ENCODE measurements at places on chromosomes 13 and 19.

DNA sequence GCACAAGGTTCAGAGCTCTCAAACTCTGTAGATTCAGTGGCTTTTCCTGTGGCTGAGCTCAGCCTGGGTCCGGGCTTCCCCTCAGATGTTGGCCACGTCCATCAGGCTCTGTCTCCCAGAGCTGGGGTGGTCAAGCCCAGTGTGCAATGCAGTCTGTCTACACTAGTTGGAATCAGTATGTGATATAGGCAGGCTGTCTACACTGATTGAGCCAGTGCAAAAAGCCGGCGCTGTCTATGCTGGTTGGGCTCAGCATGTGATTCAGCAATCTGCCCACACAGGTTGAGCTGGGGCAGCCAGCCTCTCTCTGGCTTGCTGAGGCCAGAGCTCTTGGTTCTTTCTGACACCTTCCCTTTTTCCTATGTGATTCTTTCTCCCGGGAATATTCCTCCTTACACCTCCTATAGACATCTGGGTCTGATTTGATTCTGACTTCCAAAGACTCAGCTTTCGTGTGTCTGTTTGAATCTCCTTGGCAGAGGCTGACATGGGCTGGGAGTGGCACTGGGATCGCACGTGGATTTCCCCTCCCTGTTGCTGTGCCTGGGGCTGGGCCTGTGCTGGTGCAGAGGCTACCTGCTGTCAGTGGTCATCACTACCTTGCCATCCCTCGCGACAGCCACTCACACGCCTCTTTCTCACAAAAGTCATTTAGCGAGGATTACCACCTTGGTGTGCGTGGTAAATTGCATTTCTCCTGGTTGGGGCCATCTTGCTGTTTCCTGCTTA, 9.3 kb downstream of the CHST8 start:
- no peak for DNase-seq

DNA sequence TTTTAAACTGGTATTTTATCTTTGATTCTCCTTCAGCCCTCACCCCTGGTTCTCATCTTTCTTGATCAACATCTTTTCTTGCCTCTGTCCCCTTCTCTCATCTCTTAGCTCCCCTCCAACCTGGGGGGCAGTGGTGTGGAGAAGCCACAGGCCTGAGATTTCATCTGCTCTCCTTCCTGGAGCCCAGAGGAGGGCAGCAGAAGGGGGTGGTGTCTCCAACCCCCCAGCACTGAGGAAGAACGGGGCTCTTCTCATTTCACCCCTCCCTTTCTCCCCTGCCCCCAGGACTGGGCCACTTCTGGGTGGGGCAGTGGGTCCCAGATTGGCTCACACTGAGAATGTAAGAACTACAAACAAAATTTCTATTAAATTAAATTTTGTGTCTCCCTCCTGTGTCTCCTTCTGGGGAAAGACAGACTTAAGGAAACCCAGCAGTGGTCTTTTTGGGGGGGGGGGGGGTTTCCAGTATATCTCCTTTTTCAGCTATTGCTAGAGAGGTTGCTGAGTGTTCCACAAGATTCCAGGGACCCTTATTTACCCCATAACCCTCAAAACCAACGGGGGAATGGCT, 1.5 kb upstream of the RAD23A start:
- DNase-seq, result no peak

DNA sequence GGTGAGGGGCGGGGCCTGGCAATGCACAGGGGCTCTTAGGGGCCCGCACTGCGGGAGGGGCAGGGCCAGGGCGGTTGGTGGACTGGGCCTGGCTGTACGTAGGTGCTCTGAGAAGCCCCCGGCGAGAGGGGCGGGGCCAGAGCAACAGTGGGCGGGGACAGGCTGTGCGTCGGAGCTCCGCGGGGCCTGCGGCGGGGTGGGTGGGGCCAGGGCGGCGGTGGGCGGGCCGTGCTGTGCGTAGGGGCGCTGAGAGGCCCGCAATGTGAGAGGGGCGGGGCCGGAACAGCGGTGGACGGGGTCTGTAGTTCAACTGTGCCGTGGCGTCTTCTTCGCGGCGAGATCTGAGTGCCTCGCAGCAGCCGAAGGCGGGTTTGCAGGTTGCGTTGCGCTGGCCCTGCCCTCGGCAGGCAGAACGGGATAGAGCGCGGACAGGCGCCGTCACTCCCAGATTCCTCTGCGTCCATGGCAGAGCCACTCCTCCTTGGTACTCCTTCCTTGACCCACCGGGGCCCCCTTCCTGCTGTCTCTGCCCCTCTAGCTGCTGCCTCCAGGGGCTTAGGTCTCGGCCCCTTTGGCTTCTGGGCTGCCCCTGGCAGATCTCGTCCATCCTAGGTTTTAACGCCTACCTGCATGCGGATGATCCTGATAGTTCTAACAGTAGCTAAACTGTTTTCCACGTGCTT, 33.2 kb downstream of the CCNE1 start:
- no peak for DNase-seq

DNA sequence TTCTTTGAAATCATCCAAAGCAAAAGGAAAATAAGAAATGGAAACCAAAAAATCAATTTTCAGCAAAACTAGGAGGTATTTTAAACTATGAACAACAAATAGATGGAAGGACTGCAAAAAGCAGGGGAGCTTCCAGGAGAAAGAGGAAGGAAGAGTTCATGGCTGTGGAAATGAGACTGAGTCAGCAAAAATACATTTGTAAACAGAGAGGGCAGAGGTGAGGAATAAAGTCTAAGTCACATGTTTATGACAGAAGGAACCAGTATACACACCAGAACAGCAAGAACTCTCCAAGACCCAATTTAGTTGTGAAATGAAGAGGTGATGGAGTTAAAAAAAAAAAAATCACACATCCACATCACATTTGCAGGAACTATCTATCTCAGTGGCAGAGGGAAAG, 69.6 kb downstream of the RNASEH2B start:
- no peak for DNase-seq

DNA sequence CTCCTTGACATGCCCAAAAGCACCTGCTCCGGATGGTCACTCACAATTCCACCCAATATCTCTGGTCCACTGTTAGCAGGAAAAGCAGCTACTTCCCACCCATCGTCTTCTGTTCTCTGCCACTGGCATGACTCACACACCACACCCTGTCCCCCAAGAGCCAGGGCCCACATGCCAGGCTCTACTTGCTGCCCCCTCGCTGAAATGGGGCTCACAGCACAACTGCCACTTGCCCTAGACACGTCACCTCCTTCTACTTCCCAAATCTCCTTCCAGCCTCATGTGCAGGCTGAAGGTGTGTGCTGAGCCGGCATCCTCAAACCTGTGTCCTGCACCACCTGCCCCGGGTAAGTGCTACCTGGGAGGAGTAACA, 65.0 kb downstream of the TBC1D4 start:
- DNase-seq, result no peak

DNA sequence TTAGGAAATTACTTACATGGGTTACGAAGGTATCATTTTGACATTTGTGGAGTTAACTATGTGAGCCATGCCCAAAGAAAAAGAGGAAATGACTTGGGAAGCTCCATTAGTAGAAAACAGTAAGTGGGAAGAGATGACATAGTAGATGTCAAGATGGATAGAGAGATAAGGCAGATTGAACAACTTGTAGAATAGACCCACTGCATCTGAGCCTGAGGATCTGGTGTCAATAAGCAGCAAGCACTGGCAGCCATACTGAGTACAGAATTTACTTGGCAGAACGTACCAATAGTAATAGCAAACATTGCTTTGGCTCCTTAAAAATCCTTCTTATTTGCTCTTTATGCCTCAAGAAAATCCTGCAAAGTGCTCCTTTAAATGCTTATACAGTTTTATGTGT, 203.8 kb downstream of the GPC6 start:
- DNase-seq, result no peak

- DNase-seq, result no peak
These were observed 909 bp downstream of the RFXANK start for GRCh38 chr19:19192910-19193423.

DNA sequence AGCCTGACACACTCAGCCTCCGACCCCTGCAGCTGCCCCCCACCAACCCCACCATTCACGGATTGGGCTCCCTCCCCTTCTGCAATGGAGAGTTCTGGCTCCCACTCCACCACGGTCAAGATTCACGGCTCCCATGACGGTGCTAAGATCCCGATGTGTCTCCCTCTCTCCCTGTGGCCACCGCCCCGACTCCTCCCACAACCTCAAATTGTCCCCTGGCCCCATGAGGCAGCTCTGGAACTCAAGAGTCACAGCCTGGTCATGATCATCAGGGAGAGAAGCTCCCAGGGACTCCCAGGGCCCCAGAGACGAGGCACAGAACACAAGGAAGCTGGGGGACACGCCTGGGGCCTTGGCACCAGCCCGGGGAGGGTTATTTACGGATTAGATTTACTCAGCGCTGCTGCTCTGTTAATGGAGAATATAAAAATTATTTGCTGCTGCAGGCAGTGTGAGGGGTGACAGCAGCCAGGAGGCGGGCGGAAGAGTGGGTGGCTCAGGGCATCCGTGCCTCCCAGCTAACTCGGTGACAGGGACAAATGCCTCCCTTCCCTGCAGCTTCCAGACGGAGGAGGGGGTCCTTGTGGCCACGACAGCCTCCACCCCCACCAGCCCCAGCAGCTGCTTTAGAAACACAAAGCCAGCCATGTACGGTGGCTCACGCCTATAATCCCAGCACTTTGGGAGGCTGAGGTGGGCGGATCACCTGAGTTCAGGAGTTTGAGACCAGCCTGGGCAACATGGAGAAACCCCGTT, 184.2 kb downstream of the PTPRS start:
- no peak for DNase-seq

DNA sequence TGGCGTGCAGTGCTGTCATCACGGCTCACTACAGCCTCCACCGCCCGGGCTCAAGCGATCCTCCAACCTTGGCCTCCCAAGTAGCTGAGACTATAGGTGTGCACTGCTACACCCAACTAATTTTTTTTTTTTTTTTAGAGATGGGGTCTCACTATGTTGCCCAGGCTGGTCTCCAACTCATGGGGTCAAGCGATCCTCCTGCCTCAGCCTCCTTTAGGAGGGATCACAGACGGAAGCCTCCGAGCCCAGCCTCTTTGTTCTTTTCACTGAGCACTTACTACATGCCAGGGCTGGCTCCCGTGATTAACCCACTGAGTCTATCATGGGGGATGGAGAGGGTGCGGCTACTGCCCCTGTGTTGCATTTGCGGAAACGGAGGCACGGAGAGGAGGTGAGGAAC, 12.9 kb upstream of the CACTIN start:
- DNase-seq, result no peak

GRCh38 chr13:89150362-89150761, 1479.2 kb downstream of the SLITRK5 start:
- no peak for DNase-seq

DNA sequence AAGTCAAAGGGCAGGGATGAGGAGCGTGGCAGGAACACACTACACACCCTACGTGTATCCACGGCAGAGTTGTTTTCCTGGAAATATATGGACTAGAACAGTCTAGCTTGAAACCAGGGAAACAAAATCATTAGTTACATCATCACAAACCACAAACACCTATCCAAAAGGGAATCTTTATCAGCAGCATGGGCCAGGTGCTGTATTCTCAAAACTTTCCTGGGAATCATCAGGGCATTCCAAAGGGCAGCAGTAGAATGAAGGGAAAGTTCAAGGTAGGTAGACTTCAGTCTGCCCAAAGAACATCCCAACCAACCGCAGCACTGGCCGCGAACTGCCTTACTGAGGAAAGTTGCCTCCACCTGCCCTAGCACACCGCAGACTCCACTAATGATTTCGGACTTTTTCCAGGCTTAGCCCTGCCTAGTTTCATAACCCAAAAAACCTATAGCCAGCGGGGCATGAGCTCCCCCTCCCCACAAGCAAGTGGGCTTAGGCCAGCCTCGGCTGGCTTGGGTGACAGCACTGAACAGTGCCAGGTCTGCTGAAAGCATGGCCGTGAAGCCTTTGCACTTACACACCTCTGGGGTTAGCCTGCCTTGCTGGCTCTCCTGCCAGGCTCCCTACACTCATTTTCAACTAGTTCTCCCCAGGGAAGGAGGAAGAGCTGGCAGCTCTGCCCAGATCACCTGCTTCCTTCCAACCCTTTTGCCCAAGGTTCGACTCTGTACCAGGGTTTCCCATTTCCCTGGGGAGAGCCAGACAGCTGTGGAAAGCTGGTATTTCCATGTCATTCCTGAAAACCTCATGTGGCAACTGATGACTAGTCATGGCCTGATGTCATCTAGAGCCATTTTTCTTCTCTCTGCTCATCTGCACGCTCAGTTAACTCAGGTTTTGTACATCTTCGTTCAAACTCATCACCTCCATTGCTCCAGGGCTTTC, 77.3 kb upstream of the UBAC2 start:
- DNase-seq, result no peak

GRCh38 chr13:51113969-51114368, 2.9 kb upstream of the C13orf42 start:
- DNase-seq, result no peak

DNA sequence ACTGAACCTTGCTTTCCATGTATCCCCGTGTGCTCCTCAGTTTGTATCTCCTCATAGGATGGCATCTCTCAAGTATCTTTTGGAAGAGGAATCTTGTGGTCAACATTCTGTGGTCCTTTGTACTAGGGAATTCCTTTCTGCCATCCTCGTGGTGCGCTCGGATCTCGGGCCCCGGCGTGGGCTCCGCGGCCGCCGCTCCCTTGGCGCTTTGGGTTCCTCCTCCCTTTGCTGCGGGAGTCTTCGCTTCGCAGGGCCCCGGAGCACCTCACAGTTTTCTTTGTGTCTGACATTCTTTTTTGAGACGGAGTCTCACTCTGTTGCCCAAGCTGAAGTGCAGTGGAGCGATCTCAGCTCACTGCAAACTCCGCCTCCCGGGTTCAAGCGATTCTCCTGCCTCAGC, 264.7 kb downstream of the IRS2 start:
- DNase-seq, result no peak

- DNase-seq, result no peak
These were observed 104.7 kb upstream of the FREM2 start for GRCh38 chr13:38582133-38582532.

- DNase-seq, result no peak
These were observed 5.3 kb upstream of the TCF3 start for GRCh38 chr19:1657746-1658145.
